PC-3 (cell line): ENCODE measurements at places on chromosomes 3 and 15.
A peak's percentile ranks its signal among the peaks of the same experiment; 100 is the strongest.

- no peak for DNase-seq
Observed at GRCh38 chr3:128683957-128684356, 33.3 kb upstream of the RPN1 start.

DNA sequence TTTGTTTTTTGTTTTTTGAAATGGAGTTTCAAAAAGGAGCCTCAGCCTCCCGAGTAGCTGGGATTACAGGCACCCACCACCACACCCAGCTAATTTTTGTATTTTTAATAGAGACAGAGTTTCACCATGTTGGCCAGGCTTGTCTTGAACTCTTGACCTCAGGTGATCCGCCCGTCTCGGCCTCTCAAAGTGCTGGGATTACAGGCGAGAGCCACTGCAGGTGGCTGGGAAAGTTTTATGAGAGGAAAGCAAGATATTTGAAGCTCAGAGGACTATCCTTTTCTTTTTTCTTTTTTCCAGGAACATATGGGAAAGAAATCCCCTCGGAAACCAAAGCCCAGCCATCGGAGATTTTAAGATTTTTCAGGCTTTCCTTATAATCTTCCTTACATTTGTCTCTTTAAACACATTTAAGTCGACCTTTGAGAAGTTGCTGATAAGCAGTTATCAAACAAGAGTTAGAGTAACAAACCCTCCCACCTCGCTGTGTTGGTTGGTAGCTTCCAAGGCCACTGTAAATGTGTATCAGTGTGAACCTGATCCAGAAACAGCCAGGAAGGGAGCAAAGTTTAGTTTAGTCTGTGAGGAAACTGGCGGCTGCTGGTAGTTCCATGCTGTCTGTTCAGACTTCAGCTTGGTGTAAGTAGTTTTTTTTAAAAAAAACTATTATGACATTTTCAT is 34.5 kb upstream of the MAP3K13 start:
- DNase-seq: peak; percentile 37

- peak; percentile 36 for DNase-seq
Observed at GRCh38 chr3:196524527-196524926, 9.4 kb upstream of the SMCO1 start.

- peak; percentile 12 for DNase-seq
Observed at GRCh38 chr15:76433798-76434400, 97.3 kb downstream of the ISL2 start.

DNA sequence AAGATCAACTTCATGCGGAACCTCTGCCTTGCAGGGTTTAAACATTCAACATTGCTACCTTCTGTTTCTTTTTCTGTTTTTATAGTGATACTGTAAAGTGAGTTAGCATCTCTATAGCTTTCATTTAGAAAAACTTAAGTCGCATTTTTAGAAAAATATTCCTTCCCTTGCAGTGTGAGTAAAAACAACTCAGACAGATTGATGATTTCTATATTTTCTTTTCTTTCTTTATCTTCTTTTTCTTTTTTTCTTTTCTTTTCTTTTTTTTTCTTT is 2.8 kb upstream of the MEIS2 start:
- DNase-seq: no peak

DNA sequence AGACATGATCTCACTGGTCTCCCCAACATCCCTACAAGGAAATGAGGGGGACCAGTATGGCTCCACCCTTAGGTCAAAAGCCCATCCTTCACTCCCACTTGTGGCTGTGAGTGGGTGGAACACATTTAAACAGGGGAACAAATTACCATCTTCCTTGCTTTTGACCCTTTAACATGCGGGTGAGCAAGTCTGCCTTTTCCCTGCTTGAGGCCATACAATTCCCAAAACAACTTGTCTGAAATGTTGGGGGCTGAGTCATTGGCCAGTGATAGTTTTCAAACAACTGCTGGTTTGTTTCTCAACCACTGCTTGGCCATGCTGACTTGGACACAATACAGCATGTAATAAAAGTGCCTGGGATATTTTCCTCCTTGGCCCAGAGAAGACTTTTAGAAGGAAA is 39.6 kb downstream of the COL8A1 start:
- peak; percentile 74 for DNase-seq

DNA sequence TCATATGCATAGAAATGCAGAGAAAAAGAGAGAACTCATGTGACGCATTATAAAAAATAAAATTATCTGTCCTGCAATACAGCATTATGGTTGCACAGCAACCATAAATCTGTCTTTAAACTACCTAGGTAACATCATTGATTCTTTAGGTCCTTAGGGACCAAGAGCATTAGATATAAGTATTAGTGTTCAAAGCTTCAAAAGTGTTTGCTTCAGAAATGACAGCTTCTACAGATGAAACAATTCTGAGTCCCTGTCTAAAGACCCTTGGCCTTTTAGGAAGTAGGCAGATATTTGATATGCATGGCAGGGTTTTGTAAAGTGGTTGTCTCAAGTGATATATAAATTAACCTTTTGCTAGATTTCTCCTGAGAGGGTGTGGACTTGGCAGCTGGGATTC is 454.2 kb downstream of the GBE1 start:
- DNase-seq: no peak

- DNase-seq: no peak
Observed at GRCh38 chr3:150331978-150332568, 76.0 kb upstream of the TSC22D2 start.

DNA sequence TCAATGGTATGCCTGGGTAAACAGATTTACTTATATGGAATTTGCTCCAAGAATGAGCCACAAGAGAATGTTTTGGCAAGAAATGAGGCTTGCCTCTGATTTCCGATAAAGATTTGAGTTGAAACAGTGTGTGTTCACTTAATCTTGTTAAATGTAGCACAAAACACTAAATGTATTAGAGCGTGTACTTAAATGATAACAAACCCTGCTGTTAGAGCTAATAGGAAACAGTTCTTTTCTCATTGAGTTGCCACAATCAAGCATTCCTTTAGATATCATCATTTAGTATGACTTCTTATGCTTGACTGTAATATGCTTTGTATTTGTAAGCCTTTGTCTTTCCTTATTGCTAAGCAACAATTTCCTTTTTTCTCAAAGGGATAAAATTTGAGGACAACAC is 353.6 kb upstream of the ZNF717 start:
- no peak for DNase-seq

- no peak for DNase-seq
Observed at GRCh38 chr3:133997871-133998635, 31.7 kb downstream of the SLCO2A1 start.

DNA sequence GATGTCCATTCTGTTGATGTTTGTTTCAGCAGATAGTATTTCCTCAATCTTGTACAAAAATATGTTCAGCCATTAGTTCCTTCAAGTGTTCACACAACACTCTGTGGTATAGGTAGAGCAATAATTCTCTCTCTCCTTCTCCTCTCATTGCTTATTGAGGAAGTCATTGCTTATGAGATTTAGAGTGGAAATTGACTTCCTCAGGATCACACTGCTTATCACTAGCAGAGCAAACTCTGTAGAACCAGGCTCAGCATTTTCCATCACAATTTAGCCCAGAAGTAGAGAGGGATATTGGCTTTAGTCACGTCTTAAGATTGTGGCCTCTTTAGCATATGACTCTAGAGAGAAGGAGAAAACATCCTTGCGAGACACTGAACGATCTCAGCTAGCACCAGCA is 31.2 kb downstream of the RAB11A start:
- DNase-seq: no peak

GRCh38 chr3:134291319-134292254 is 40.9 kb upstream of the RYK start:
- DNase-seq: peak; percentile 13

- DNase-seq: no peak
Observed at GRCh38 chr15:48653216-48653615, 7.7 kb upstream of the FBN1 start.

DNA sequence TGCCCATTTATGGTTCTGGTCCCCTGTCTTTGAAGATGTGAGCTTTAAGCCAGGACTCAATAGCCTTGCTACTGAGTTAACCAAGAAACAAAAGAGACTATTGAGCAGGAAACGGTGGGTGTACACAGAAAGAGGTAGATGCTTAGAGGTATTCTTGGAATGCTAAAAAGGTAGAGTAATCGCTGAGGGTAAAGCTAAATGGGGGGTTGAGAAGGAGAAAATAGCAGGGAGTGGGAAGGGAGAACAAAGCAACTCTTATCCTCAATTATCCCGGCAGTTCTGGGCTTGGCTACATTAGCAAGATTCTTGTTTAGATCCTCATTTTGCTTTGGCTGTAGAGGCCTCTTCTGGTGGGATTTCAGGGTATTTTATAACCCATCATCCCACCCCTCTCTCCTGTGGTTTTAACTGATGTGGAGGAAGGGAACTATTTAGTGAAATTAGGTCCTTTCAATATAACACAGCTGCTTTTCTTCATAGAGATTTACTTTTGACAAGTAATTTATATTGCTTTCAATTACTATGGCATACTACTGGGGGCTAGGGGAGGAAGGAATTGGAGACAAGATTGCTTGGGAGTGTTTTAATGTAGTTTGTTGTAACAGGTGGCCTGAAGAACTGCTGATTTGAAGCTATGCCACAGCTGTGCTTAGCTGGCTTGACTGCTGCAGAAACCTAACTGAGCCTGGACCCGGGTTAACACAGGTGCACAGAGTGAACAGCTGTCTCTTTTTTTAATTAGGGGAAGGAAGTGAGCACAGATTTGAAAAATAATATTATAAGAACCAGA is 234.3 kb upstream of the CCDC54 start:
- no peak for DNase-seq

DNA sequence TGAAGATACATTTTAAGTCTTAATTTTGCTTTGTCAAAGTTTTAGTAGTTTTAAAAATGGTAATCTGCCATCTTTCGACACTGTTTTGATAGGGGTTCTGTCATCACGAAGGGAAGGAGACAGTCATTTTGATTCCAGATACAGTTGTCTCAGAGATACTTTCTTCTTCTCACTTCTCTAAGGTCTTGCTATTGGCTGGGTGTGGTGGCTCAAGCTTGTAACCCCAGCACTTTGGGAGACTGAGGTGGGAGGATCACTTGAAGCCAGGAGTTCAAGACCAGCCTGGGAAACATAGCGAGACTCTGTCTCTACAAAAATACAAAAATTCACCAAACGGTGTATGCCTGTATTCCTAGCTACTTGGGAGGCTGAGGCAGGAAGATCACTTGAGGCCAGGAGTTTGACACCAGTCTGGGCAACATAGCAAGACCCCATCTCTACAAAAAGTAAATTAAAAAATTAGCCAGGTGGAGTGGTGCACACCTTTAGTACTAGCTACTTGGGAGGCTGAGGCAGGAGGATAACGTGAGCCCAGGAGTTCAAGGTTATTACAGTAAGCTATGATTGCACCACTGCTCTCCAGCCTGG is 3.3 kb downstream of the RAB8B start:
- DNase-seq: no peak

GRCh38 chr3:183620252-183620628 is 15.2 kb upstream of the KLHL24 start:
- no peak for DNase-seq

GRCh38 chr3:47296562-47297302 is 14.0 kb downstream of the KLHL18 start:
- DNase-seq: no peak

- no peak for DNase-seq
Observed at GRCh38 chr15:62088353-62088693, 21.5 kb downstream of the C2CD4A start.

DNA sequence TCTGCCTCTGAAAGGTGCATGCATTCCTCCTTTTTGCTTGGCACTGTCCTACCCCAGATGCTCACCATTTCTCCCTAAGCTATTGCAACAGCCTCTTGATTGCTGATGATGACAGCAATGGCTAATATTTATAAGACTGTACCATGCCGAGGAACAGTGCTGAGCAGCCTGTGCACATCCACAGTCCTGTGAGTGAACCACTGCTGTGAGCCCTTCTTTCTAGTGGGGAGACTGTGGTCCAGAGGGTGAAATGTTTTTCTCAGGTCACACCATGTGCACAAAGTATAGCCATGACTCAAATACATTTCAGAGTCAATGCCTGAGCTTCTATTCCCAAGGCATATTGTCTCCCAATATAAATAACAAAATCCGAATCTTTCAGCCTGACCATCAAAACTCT is 231.2 kb upstream of the LRTM1 start:
- no peak for DNase-seq

- DNase-seq: no peak
Observed at GRCh38 chr3:56792193-56792592, 9.6 kb downstream of the ARHGEF3 start.
